ENCODE measurements at places on chromosomes 2 and 18.
A peak's percentile ranks its signal among the peaks of the same experiment; 100 is the strongest.

GRCh38 chr18:12305930-12306629, 2.0 kb upstream of the TUBB6 start:
- no peak for DNase-seq

- DNase-seq = no peak
These were observed 469.4 kb downstream of the IRS1 start for GRCh38 chr2:226330206-226330605.

- no peak for DNase-seq
These were observed 154.0 kb downstream of the PMAIP1 start for GRCh38 chr18:60053747-60054304.

- no peak for DNase-seq
These were observed 233.5 kb upstream of the ZEB2 start for GRCh38 chr2:144753416-144753815.

DNA sequence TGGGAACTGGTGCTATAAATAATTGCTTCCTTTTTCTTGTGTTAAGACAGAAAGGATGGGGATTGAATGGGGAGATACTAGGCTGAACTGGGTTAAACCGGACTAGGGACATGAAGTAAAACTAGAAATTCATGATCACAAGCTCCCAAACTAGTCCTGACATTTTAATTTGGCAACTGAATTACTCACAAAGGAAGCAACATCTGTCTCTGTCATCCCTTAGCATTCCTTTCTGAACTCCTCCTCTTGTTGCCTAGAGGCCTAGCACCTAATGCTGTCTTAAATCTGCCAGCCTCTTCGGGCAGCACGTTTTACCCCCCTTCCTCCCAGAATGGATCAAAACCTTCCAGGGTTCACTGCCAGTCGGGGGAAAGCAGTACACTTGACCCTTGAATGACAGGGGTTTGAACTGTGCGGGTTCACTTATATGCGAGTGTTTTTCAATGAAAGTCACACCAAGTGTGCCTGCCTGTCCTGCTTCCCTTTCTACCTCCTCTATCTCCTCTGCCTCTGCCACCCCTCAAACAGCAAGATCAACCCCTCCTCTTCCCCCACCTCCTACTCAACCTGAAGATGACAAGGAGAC, 8.2 kb downstream of the KCTD1 start:
- no peak for DNase-seq

DNA sequence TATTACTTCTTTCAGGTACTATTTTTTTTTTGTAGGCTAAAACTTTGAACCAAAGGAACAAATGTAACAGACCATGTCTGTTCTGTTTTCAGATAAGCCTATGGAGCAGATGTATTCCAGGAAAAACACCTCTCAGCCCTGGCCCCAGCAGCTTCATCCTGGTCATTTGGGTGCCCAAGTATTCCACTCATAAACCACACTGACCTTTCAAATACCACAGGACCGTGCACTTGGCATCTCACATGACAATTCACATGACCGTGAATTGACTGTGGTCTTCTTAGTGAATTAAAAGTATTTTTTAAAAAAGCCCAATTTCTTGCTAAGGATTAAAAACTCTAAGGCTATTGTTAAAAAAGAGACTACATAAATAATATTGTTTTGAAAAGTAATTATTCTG, 50.2 kb downstream of the SMIM21 start:
- no peak for DNase-seq

- DNase-seq = no peak
These were observed 83.6 kb downstream of the FARSB start for GRCh38 chr2:222572264-222572721.

GRCh38 chr2:55430211-55430975, 10.7 kb upstream of the CCDC88A start:
- no peak for DNase-seq

DNA sequence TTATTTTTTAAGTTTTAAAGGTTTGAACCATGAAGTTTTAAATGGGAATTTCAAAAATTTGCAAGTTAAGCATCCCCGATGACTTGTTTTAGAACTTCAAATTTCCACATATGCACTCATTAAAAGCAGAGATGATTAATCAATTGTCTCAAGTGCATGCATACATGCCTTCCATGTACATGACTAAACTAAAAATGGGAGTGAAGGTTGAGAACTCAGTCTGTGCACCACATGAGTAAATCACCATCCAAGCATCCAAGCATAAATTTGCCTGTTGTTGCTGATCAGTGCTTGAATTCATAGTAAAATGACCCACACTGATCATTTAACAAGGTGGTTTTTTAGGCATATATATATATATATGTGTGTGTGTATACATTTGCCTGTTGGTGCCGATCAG, 249.8 kb downstream of the ARHGAP15 start:
- DNase-seq = no peak

- no peak for DNase-seq
These were observed 166.1 kb downstream of the SMAD7 start for GRCh38 chr18:48784656-48785055.

DNA sequence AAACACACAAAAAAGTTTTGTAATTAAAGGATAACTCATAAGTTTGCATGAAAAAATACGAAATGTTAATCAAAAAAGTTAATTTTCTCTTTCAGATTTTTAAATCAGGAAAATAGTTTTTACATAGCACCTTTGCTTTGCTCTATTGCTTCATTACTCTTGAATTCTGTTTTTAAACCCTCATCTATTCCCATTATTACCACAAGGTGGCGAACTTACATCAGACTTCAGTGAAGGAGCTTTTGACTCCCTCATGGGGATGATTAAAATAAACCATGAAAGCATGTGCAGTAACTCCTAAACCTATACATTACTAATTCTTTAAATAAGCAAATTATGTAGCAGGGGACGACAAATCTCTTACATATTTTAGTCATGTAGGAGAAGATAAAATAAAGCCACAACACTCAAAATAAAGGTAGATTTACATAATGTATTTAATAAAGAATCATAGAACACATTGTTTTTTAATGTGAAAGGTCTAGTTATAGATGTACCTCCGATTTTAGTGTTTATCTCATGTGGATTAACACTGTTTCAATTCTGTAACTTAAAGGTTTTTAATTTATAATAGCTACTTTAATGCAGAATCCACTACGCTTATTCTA, 105.2 kb downstream of the NETO1 start:
- no peak for DNase-seq

DNA sequence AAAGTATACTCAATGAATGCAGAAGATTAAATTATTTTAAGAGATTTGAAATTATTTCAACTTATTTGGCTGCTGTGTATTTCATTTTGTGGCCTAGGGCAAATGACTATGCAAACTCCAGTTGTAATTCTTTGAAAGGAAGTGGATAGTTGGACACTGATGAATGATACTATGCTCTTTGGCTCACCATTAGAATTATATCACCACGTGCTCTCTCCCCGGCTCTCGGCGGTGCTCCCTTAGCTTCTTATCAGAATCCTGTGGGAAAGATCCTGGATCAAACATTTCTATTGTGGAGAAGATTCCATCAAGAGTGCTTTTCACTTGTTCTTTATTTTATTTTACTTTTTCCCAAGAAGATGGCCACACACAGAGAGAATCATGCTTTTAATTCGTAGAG, 55.2 kb downstream of the ADCYAP1 start:
- DNase-seq = no peak

DNA sequence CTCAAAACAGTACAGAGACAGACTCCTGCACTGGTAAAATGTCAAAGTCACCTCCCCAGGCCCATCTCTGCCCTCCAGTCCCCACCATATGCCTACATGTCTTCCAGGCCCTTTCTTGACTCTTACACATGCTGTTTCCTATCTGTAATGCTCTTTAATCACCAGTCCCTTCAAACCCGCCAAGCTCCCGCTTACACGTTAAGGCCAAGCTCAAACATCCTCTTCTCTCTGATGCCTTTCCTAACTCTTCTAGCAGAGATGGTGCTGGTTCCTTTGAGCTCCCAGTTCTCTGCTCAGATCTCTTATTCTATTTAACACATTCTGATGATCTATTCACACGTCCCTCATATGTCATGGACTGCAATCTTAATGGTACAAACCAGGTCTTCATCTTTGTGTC, 5.0 kb downstream of the EVA1A start:
- DNase-seq = no peak

GRCh38 chr2:191411472-191411871, 166.3 kb downstream of the MYO1B start:
- DNase-seq = no peak

DNA sequence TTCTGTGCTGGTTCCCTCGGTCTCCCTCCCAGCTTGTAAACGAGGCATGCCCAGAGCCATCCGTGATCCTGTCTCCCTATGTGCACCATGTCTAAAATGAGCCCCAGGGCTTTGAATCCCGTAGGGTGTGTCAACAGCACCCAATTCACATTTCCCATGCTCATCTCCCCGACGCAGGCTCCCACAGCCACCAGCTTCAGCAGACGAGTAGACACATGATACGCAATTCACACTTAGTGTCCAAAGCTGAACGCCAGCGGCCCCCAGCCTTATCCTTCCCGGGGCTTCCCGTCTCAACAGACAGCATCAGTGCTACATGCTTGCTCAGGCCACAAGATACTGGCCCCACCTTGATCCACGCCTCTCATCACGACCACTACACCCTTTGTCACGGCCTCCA, 88.1 kb downstream of the EIPR1 start:
- no peak for DNase-seq

DNA sequence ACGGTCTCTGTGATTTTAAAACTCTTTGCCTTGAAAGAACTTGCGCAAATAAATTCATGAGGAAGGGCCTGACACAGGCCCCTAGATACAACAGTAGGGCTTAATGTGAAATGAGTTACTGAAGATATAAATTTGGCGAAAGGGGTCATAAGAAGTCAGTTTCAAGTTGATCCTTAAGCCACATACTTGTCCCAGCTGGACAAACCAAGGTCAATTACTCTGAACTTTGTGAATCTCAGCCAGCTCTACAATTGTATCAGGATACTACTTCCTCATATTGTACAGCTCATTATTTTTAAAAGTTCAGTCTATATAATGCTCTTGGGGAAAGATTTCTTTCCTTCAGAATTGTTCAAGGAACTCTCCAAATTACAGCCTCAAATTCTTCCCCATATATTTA, 432.8 kb downstream of the METTL4 start:
- no peak for DNase-seq

GRCh38 chr2:12803607-12804006, 86.9 kb downstream of the TRIB2 start:
- no peak for DNase-seq

- no peak for DNase-seq
These were observed 362.5 kb downstream of the ERBB4 start for GRCh38 chr2:212176151-212176550.

DNA sequence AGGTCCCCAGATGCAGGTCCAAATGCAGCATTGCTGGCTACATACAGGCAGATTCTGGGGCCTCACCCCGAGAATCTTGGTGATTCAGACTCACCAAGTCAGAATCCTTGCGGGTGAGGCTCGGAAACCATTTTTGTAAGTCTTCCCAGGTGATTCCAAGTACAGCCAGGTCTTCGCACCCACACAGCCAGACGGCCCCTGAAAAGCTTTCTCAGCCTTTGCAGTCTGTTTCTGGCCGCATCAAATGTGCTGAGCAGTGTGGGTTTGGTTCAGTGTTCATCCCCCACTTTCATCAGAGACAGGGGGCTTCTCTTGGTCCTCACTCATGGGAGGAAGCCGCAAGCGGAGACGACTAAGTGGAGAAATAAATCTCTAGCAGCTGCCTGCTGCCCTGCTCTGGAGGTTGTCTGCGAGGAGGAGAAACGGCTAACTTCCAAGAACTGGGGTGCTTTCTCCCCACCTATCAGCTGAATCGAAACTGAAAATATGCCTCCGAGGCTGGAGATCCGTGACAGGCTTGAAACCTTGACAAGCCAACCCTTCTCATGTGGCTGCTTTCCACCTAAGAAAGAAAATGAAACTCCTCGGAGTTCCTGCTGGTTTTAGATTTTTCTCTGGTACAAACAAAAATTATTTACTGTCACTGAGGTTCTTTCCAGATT, 8.9 kb upstream of the TMEM185B start:
- DNase-seq = peak; percentile 46

DNA sequence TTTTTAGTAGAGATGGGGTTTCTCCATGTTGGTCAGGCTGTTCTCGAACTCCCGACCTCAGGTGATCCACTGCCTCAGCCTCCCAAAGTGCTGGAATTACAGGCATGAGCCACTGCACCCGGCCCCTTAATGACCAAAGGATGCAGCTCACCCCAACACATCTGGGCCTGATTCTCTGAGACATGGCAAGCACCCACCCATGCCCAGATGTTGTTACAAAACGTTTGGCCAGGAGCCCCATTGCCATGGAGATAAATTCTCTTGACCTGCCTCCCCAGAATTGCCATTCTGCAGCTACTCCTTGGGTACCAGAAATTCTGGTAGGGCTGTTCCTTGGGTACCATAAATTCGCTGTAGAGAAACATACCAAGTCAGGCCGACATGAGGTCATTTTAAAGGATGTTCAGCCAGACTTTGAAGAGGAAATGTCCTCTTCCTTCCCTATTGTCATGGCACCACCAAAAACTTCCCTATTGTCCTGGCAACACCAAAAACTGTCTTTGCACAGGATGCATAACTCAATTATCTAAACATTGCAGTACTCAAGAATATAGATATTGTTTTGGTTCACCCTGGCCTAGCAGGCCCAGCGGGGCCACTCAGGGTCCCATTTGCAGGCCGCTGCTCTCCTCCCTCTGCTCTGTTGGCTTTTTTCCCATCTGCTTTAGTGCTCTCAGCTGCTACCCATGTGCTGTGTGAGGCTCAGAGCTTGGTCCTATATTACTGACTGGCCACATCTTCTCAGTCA, 160.9 kb upstream of the TTC39C start:
- DNase-seq = no peak

DNA sequence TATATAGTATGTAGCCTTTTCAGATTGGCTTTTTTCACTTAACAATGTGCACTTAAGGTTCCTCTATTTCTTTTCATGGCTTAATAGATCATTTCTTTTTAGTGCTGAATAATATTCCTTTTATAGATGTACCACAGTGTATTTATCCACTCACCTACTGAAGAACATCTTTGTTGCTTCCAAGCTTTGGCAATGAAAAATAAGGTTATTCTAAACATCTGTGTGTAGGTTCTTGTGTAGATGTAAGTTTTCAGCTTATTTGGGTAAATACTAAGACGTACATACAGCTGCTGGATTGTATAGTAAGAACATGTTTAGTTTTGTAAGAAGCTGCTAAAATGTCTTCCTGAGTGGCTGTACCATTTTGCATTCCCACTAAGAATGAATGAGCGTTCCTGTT, 68.3 kb upstream of the RASGRP3 start:
- no peak for DNase-seq

DNA sequence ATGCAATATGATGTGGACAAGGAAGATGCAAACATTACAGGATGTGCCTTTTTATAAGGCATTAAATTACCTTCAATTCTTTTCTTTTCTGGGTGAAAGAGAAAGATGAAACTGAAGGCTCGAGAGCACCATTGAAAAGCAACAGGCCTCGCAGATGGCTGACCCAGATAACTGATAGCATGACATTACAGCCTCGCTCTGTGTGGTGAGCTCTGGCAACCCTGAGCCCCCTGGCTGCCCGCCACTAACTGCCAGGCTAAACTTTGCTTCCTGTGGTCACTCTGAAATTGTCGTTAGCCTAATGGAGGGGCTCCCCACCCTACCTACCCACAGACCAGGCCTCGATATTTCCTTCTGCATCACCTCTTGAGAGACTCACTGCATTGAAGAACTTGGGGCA, 516.8 kb upstream of the FANCL start:
- DNase-seq = no peak

- no peak for DNase-seq
These were observed 334.0 kb downstream of the SOCS6 start for GRCh38 chr18:70622622-70623419.
